ENCODE measurements at places on chromosomes 4 and X.

DNA sequence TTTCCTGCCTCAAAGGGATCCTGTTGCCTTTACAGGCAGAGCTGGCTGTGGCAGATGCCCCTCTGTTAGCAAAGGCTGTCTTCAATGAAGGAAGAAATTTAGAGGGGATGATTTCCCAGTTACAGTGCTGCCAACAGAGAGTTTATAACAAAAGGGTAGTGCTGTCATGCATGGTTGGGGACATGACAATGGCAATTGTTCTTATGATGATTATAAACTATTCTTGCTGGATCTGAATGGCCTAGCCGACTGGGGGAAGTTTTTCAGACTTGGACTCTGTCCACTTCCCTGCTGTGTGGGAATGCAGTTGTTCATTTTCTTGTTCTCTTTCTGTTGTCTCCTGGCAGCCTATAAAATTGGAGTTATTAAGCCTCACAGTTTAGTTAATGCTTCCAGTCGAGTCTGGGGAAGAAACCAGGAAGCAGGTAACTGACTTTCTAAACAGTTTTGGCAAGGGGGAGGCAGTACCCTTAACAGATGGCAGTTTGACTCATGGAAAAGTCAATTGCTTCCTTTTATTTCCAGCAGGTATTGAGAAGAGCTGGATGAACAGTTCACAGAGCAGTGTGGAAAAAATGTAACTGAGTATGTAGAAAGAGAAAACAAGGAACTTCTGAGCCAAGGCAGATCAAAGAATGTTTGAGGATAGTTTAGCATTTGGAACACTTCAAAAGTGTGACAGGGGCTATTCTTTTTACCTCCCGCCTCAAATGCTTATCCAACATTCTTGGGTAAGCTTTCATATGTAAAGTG is 582.6 kb downstream of the RAPGEF2 start:
- no peak for DNase-seq

DNA sequence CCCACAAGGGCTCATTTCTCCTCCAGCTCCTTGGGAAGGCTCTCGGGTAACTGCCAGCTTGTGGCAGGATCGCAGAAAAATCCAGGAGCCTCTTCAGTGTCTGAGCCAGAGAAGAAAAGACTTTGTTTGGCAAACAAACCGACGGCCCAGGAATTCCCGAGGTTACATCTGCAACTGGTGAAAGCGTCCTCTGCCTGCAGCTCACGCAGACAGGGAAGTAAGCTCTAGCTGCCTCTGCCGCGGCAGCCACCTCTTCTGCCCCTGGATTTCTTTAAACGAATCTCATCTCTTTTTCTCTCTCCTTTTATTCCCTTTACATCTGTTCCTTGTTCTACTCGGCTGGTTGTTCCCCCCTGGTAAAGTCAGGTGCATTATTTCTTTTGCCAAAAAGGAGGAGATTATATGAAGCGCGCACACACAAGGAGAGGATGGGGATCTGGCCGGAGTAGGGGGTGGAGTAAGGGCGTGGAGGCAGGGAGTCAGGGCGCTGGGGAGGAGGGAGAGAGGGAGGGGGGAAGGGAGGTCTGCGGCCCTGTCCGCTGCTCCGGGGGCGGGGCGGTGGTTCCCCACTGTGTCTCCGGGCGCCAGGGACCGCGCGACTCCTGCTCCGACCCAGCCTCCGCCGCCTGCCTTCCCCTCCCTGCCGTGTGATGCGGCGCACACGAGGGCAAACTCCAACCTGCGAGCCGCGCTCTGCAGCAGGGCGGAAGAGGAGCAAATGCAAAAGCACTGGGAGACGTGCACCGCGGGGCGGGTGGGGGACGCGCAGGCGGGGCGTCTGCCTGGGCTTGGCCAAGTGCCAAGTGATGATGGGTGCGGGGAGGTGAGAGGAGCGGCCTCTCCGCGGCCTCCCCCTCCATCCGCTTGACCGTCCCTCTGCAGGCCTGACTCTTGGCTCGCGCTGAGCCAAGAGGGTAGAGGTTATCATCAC is at the start of gene DCHS2:
Gene DCHS2, minus strand, starts transcription at position 459 of the 931 bp plus-strand sequence. Its CDS starts 444 bp downstream, at position 15.
- DNase-seq: peak; percentile 7

DNA sequence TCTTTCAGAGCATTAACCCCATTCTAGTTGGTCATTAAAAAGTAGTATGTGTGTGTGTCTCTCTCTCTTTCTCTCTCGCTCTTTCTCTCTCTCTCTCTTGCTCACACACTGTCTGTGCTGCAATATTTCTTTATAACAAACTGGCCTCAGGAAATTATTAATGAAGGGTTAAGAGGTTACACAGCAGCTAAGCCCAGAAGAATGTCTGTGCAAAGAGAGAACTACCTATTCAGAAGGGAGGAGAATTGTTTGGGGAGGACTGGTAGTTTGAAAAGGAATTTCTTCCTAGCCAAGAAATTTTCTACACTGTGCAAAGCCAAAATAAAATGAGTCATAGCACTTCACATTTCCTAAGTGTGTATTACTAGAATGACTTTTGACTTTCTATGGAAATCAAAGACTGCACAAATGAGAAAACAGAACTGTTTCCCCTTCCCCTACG is 22.2 kb downstream of the PDGFC start:
- no peak for DNase-seq

- DNase-seq: no peak
Measured at GRCh38 chrX:12871257-12871656, 4.4 kb downstream of the TLR7 start.

DNA sequence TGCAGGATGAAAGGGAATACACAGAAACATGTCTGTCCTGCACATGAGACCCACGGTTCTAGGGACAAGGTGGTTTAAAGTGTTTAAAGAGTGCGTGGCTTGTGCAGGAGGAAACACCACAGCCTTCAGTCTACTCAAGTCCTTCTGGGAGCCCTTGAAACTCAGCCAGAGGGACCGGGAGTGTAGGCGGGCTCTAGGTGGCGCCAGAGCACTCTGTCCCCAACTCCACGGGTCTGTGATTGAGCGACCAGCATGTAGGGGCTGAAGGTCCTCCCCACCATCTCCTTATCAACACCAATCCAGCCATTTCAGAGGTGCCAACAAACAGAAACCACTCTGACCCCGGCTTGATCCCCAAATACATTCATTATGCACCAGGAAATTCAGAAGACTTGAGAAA is 82.0 kb upstream of the CLDN34 start:
- no peak for DNase-seq

- DNase-seq: no peak
Measured at GRCh38 chrX:136933611-136934145, 53.2 kb upstream of the RBMX start.

Measured in naive thymus-derived CD8-positive, alpha-beta T cell (primary cell).